ENCODE measurements at places on chromosomes 6 and 20.

GRCh38 chr20:62382306-62383198, 4.4 kb upstream of the RPS21 start:
- peak; percentile 53 for DNase-seq

DNA sequence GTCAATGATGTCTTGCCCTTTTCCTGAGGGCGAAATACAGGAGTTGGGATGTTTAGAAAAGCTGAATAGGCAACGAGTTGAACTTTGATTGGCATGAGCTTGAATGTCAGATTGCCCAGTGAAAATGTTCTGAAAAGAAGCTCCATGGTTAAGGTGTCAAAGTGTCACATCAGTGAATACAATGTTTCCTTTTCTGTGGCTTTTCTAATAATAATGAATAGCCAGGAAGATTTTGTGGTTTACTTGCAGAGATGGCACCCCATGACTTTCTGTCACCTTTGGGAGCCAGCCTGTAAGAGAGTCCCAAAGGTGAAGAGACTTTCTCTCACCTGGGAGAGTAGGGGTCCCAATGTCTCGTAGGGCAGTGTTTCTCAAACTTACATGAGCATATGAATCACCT, 119.2 kb downstream of the KCNQ5 start:
- no peak for DNase-seq

- DNase-seq: no peak
Observed at GRCh38 chr6:73514746-73515110, 6.1 kb downstream of the EEF1A1 start.

DNA sequence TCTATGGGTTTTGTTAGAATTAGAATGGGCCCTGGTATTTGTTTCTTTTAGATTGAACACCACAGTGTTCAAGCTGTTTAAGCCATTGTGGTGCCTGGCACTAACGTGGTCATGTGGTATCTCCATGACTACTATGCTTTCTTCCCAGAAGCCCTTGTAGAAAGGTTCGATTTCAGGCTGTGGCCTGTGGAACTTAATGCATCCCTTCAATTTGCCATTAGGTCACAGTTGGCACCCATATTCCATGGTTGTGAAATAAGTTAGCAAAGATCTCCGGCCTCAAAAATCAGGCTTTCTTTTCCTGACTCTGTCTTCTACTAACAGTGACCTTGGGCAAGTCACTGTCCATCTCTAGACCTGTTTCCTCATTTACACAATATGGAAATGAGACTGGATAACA, 31.3 kb upstream of the AAR2 start:
- no peak for DNase-seq

- DNase-seq: no peak
Observed at GRCh38 chr6:169958510-169958909, 207.1 kb downstream of the ERMARD start.

- no peak for DNase-seq
Observed at GRCh38 chr20:58127701-58128111, 100.7 kb downstream of the ANKRD60 start.

GRCh38 chr6:45706319-45706718, 309.3 kb downstream of the CLIC5 start:
- DNase-seq: no peak

DNA sequence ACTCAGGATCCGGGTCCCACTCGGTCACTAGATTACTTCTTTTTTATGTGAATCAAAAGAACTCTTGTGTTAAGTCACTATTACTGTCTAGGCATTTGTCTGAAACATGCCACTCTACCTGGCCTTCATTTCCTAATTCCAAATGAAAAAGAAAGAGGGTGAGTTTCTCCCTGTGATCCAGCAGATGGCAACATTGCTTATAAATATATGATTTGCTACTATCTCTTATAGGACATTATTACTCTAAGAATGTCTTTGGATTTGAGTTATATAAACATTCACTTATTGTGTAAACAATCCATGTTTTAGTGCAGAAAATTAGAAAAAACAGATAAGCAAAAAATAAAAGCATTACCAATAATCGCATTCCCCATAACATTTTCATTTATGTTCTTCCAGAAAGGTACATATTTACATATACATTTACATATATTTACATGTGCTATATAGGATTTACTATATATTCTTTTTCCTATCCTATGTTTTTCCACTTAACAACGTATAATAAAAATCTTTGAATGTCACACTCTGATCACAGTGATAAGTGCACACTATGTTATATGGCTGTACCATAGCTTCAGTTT, 66.9 kb downstream of the FAXC start:
- no peak for DNase-seq

GRCh38 chr6:89938014-89938413, 43.7 kb downstream of the GJA10 start:
- DNase-seq: no peak

GRCh38 chr6:158722176-158722729, 72.4 kb downstream of the SYTL3 start:
- no peak for DNase-seq
